Kidney epithelial cell (primary cell): ENCODE measurements at places on chromosomes 13 and 19. TPM values are rescaled to one million over a fixed set of nuclear protein-coding genes. Genes with fewer than 3 reads are reported as not detected.

ONECUT3 gene
- total RNA-seq, result not detected in 2 replicates

SIGLEC5 gene
- total RNA-seq, result not detected in 2 replicates

CRX gene
- total RNA-seq, result not detected in 2 replicates

SYT5 gene
- 0.17 TPM in 1 of 2 replicates, not detected in the other for total RNA-seq

CYP2F1 gene
- not detected in 2 replicates for total RNA-seq

NPAS1 gene
- total RNA-seq, result 1.6 TPM in 1 of 2 replicates, not detected in the other

SPRED3 gene
- 4.3 and 4.5 TPM in 2 replicates for total RNA-seq

SYCN gene
- not detected in 2 replicates for total RNA-seq

NACC1 gene
- total RNA-seq, result 66.1 and 87.8 TPM in 2 replicates
